NCI-H2081 (cell line): ENCODE measurements at places on chromosomes 13 and 19.

DNA sequence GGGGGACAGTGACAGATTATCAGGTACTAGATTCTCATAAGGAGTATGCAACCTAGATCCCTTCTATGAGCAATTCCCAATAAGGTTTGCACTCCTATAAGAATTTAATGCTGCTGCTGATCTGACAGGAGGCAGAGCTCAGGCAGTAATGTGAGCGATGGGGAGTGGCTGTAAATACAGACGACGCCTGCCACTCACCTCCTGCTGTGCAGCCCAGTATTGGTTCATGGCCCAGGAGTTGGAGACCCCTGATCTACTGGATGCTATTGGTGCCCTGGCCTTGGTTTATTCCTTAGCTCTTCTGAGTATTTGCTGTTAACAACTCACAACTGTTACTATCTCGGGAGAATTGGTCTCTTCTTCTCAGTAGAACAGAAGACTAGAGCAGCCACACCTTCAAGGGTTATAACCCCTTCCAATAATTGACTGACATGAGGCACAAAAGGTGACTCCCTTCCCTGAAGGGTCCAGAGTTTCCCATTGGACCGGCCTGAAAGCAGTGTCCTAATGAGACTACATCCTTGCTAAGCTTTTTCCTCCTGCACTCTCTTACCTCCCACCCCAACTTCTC lies 35.0 kb upstream of the RBM26 start:
- no peak for DNase-seq

DNA sequence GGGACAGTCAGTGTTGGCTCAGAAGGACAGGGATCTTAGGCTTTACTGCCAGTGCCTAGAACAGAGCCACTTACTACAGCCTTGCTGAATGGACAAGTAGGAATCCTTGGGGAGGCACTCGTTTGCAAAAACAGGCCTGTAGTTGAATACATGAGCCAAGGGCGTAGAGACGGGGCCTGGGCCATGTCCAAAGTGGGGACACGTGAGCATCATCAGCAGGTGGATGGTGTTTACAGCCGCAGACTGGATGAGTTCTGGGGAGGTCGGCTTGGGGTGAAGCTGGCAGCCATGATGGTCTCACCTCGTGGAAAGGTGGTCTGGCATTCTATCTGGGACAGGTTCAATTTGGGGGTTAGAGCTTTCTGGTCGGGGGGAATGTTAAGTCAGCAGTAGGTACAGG lies 17.5 kb downstream of the RYR1 start:
- no peak for DNase-seq

DNA sequence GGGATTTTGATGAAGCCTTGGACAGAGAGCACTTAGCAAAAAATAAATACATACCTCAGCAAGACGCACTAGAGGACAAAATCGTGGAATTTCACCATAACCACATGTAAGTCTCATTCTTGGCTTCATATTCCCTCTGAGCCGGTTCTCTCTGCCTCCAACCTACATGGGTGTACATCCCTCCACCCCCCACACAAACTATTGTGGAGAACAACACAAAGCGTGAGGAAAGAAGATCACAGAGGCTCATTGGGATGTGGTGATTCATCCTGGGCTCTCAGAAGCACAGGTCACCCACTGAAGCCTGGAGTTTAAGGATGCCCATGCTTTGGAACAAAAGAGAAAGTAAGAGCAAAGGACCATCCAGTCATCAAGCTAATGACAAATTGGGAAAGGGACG lies 192.2 kb downstream of the STK24 start:
- DNase-seq, result no peak

GRCh38 chr19:19711934-19712828 lies 20.7 kb downstream of the ZNF14 start:
- no peak for DNase-seq

DNA sequence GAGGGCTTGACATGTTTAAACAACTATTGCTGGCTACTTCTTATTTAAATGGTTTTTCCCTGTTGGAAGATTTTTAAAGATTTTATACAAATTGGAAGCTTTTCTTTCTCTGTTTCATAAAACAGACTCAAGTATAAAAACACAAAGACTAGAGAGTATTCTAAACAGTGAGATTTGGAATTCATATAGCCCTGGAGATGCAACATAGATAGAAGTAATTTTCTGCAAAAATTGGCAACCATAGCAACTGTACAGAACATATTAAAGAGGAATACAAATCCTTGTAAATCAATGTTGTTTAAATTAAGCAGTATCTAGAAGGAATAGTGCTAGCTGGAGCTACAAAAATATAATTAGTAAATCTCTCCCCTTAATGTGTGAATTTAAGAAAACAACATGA lies 2612.9 kb upstream of the PCDH20 start:
- DNase-seq, result no peak

GRCh38 chr19:5953680-5954213 lies 24.2 kb downstream of the RANBP3 start:
- peak; percentile 18 for DNase-seq

GRCh38 chr19:58558066-58558622 lies at the start of gene UBE2M:
Gene UBE2M, minus strand, starts transcription at chr19:58558611. Its CDS starts 230 bp downstream, at chr19:58558381.
- no peak for DNase-seq

GRCh38 chr13:100835695-100836094 lies 161.1 kb upstream of the TMTC4 start:
- DNase-seq, result no peak

GRCh38 chr19:45001087-45001739 lies at the start of gene RELB:
Gene RELB, plus strand, starts transcription at chr19:45001464. Its CDS starts 116 bp downstream, at chr19:45001580.
- DNase-seq, result peak; percentile 83

DNA sequence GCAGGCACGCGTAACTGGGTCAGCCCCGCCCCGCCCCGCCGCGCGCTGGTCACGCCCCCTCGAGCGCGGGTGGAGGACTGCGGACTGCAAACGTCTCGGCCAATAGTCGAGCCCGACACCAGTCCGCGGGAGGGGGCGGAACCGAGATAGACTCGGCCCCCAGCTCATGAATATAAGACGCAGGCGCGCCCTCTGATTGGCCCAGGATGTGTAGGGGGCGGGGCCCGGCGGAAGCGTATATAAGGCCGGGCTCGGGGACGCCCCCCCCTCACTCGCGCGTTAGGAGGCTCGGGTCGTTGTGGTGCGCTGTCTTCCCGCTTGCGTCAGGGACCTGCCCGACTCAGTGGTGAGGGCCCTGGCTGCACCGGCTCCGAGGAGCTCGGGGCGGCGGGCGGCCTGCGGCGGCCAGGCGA lies at the start of gene CIRBP:
Gene CIRBP, plus strand, starts transcription at position 268 of the 413 bp plus-strand sequence. CDS start 1,602 bp downstream, outside the sequence.
- DNase-seq, result peak; percentile 98

DNA sequence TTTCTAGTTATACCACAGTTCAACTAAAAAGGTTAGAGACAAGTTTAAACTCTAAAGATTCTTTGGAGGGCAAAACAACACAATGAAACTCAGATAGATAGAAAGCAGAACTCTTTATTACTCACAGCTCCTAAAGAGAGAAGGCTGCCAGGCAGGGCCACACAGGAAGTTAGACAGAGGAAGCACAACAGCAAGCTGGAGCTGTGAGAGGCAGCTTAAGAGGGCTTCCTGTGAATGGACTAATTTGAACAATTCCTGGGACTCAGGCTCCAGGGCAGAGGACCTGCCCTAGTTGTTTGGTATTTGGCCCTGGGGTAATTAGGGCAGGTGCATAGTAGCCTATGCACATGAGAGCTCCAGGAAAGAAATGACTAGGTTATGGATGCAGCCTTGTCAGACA lies 803.6 kb downstream of the DIAPH3 start:
- peak; percentile 3 for DNase-seq

DNA sequence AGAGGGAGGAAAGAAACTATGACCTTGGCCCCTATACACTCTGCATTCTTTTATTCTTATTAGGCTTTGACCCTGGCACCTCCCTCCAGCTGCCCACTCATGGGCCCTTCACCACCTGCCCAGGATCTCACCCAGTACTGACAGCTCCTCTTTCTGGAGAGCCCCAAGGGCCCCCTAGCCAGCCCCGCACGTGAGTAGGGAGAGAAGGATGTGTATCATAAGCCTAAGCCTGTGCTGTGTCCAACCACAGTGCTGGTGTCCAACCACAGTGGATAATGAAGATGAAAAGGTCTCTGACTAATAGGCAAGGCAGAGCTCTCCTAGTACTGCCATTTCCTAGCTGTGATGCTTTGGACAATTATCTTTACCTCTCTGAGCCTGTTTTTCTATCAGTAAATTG lies 4.2 kb downstream of the DMRTC2 start:
- no peak for DNase-seq

- no peak for DNase-seq
Observed at GRCh38 chr13:75312884-75313520, 169.0 kb downstream of the TBC1D4 start.

GRCh38 chr13:25602176-25602575 lies 230.4 kb downstream of the ATP8A2 start:
- DNase-seq, result peak; percentile 52

GRCh38 chr13:42860485-42860884 lies 79.1 kb downstream of the FAM216B start:
- no peak for DNase-seq

GRCh38 chr13:101706651-101707050 lies 254.2 kb downstream of the ITGBL1 start:
- DNase-seq, result peak; percentile 5

DNA sequence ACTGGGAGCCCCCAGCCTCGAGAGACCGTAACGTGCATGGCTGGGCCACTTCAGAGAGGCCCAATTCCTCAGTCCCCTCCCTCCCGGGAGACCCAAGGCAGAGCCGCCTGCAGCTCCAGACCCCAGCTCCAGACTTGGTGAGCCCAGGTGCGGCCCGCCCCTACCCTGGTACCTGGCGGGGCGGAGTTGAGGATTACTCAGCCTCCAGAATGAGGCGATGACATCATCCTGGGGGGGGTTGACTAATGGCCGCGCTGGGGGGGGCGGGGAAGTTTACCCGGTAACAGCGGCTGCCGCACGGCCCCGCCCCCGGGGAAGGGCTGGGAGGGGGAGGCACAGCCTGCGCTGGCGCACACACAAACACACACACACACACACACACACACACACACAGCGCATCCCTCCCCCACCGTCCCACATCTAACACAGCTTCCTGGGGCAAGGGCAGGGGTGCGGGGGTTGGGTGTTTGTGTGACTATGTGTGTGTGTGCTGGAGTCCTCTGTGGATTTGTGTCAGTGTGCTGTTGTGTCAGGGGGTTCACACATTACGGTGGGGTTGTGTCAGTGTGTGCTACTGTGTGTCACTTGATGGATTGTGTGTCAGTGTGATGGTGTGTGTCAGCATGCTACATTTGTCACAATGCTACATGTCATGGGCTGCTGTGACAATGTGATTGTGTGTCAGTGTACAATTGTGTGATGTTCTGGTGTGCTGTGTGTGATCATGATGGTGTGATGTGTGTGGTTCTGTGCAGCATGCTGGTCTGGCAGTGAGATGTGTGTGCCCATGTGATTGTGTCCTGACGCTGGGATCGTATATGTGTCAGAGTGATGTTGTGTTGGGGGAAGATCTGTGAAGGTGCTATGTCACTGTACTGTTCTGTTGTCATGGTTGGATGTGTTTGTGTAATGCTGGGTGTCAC lies 10.3 kb upstream of the BBC3 start:
- peak; percentile 88 for DNase-seq

DNA sequence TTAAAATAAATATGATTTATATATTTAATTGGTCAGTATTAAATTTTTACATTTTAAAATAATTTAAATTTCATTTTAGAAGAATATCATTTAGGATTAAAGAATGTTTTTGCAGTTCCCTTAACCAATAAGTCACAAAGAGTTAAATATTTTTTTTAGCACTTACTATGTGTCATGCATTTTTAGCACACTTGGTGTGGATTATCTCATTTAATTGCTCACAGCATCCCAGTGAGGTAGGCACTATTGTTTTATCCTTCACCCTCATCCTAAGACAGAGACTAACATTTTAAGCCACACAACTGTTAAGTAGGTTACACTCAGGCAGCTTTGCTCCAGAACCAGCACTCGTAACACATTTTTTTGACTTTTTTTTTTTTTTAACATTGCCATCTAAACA lies 78.2 kb downstream of the URI1 start:
- DNase-seq, result no peak

DNA sequence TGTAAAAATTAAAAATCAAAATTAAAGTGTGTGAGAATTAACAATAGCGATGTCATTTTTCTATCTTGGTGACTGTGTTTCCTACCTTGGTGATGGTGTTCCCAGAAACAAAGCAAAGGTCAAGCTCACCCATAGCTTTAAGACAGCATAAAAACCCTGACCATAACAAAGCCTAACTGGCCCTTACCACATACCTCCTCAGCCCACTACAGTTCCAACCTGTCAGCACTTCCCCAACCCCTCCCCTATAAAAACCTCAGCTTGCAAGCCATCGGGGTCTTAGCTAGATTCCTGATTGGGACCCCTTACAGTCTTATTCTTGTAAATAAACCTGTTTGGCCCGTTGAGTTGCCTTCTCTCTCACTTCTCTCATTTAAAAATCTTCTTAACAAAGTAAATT lies 484.4 kb upstream of the PCDH20 start:
- no peak for DNase-seq

- DNase-seq, result no peak
Observed at GRCh38 chr13:29878101-29878500, 27.7 kb upstream of the UBL3 start.

DNA sequence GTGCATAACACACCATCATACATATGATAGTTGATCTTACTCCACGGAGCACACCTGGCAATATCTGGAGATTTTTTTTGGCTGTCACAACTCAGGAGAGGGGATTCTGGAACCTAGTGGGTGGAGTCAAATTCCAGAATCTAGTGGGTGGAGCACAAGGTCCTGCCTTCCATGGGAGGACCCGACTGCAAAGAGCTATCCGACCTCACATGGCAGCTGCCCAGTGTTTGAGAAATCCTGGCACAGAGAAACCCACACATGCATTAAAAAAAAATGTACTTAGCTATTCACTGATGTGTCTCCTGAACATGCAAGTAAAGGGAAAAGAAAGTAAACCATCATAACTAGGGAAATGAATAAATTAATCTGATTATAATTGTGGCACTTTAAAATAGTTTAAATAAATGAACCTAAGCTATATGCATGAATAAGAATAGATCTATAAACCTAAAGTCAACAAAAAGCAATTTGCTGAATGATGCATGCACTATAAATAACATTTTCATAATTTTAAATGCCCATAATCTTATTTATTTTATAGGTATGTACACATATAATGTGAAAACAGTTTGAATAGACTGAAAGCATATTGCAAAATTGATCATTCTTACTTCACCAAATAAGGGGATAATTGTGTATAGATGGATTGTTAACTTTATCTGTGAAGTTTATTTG lies 300.3 kb downstream of the MYO16 start:
- DNase-seq, result no peak
